Left lung (tissue), 14 donors: ENCODE measurements at places on chromosomes 6 and 20. TPM values are rescaled to one million over a fixed set of nuclear protein-coding genes. Genes with fewer than 3 reads are reported as not detected.

DNA sequence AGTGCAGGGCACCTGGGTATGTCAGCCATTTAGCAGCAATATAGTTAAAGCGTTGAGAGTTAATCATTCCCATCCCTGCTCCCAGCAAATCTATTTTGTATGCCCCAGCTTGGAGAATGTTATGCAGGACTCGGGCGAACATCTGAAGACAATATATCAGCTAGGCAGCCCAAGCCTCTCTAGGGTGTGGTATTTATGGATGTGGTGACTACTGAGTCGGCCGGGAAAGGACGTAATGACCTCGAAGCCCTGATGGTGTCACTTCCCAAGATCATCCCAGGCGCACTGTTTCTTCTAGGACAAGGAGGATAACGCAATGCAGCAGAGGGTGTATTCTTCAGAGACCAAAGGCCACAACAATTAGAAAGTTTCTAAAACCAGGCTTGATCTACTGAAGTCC lies 63.6 kb upstream of the FAM184A start:
- H3K4me1 ChIP-seq = peaks cover 42% of the 10 kb centered on the region
- no peak overlapping the region for H3K27ac ChIP-seq

Gene PDYN
- total RNA-seq = not detected

DNA sequence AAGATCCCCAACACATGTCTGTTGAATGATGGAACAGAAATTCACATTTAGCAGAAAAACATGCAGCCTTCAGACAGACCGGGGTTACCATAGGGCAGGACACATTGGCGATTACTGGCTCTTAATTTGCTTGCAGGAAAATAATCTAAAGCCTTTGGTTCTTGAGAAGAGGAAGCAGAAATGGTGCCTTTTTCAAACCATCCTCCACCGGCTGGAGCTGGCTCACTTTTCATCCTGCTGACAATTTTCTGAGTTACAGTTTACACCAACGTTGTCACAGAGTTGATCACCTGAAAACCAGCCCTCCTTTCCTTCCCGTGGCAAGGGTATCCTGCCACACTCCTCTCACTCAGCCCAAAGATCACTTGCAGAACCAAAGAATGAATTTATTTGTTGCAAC lies 32.6 kb downstream of the SF3B5 start:
- no peak overlapping the region for H3K4me3 ChIP-seq
- H3K27me3 ChIP-seq = peaks cover 20% of the 10 kb centered on the region
- no peaks in the 10 kb centered on the region for H3K36me3 ChIP-seq
- no peak for DNase-seq
- peaks cover 19% of the 10 kb centered on the region for H3K4me1 ChIP-seq

DNA sequence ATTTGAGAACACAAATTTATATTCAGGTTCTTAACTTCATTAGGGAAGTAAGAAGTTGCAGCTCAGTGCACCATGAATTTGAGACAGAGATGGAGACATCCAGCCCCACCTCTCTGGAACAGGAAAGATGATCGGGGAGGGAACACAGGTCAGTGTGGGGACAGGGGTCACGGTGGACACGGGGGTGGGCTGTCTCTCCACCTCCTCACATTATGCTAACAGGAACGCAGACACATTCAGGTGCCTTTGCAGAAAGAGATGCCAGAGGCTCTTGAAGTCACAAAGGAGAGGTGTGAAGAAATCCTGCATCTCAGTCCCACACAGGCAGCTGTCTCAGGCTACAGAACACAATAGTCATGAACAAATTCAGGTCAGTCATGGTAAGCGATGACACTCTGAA lies 3.1 kb downstream of the HLA-C start:
- H3K27me3 ChIP-seq = no peaks in the 10 kb centered on the region
- peak overlapping the region; percentile 100 for H3K4me3 ChIP-seq
- no peaks in the 10 kb centered on the region for H3K4me1 ChIP-seq
- H3K27ac ChIP-seq = no peak overlapping the region

Gene RIMS4
- 0.47 TPM for total RNA-seq

DNA sequence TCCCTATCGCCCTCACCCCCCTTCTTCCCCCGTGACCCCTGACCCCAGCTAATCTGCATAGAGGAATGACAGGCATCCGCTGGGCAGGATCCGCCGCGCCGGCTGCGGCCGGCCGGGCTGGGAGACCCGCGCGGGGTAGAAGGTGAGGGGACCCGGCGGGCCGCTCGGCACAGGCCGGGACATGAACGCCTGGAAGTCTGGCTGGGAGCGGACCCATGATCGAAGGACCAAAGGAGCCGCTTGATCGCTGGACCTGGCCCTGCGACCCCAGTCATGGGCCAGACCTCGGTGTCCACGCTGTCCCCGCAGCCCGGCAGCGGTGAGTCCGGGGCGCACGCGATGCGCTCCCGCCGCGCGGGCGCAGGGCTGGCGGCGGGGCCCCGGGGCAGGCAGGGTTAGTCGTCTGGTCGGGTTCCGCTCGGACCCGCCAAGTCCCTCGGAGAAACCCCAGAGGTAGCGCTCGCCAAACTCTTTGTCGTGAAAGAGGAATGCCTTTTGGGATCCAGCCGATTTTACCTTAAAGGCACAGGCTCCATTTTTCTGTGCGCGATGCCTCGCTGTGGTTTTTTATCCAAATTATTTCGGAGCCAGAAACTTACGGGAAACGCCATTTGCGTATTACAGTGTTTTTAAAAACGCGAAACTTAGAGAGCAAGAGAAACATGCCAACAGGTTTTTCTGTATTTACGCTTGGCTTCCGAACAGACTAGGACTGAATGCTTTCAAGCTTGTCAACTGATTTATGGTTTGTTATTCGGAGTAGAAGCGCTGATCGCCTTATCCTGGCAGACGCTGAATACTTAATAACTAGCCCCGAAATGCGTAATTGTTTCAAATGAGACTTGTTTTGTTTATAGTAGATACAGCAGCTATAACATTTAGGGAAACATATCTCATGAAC lies at the start of gene PHACTR2:
PHACTR2 (plus strand) TSS at position 75 of the 901 bp plus-strand sequence; CDS start at position 274, 199 bp downstream.
- H3K27me3 ChIP-seq = no peaks in the 10 kb centered on the region
- DNase-seq = peak; percentile 77
- H3K27ac ChIP-seq = peak within 1 kb of the TSS; percentile 95
- no peaks in the 10 kb centered on the region for H3K36me3 ChIP-seq
- H3K4me3 ChIP-seq = peak within 1 kb of the TSS; percentile 85

GRCh38 chr6:159963111-159963510 lies 5.8 kb upstream of the IGF2R start:
- no peak overlapping the region for H3K27ac ChIP-seq
- no peaks in the 10 kb centered on the region for H3K4me1 ChIP-seq
- H3K36me3 ChIP-seq = no peaks in the 10 kb centered on the region
- DNase-seq = no peak
- no peak overlapping the region for H3K4me3 ChIP-seq

- peak; percentile 19 for DNase-seq
- H3K4me1 ChIP-seq = no peaks in the 10 kb centered on the region
- H3K27me3 ChIP-seq = peaks cover 84% of the 10 kb centered on the region
These were observed 80.0 kb upstream of the EYA2 start for GRCh38 chr20:46814366-46815232.

- H3K27me3 ChIP-seq = no peaks in the 10 kb centered on the region
- no peak overlapping the region for H3K4me3 ChIP-seq
- H3K27ac ChIP-seq = no peak overlapping the region
- DNase-seq = no peak
- no peaks in the 10 kb centered on the region for H3K4me1 ChIP-seq
These were observed 131.6 kb upstream of the ID4 start for GRCh38 chr6:19705606-19706005.

GRCh38 chr6:30876039-30876730 lies 8.1 kb upstream of the DDR1 start:
- H3K36me3 ChIP-seq = no peaks in the 10 kb centered on the region
- H3K27me3 ChIP-seq = no peaks in the 10 kb centered on the region
- no peak overlapping the region for H3K4me3 ChIP-seq
- DNase-seq = no peak
- no peak overlapping the region for H3K27ac ChIP-seq
- H3K4me1 ChIP-seq = peaks cover 9% of the 10 kb centered on the region

DNA sequence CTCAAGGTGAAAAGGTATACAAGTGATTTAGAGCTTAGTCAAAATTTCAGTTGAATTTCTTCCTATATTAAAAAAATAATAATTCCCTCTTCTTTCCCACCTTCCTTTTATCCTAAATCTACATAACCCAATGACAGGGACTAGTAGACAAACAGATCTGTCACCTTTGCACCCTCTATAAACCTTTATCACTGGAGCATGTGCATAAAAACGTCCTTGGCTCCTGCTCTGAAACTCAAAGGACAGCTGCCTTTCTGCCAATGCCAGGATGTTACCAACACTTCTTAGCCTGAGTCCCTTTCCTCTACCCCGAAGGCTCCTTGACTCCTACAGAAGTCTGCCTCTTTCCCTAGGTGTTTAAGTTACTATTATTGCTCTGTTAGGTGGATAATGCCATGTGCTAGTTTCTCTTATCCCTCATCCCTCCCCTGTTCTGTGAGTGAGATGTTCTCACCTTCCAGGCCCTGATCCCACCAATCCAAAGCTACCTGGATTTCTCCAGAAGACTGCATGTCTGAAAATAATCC lies 4.3 kb downstream of the CLVS2 start:
- H3K4me3 ChIP-seq = no peak overlapping the region
- H3K27me3 ChIP-seq = peaks cover 29% of the 10 kb centered on the region
- no peak for DNase-seq
- no peaks in the 10 kb centered on the region for H3K4me1 ChIP-seq
- H3K27ac ChIP-seq = no peak overlapping the region
- no peaks in the 10 kb centered on the region for H3K36me3 ChIP-seq

DNA sequence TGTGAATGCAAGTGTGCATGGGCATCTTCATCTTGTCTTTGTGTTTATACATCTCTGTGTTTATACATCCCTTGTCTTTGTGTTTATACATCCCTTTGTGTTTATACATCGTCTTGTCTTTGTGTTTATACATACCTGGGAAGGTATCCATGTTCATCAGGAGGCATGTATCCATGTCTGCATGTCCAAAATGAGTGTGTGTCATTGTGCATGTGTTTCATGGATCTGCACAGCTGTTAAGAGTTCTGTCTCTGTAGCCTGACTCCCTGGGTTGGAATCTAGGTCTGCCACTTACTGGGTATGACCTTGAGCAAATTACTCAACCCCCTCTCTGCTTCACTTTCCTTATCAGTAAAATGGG lies 50.1 kb upstream of the SIRPA start:
- peak overlapping the region; percentile 63 for H3K27ac ChIP-seq
- DNase-seq = no peak
- H3K4me3 ChIP-seq = no peak overlapping the region
- no peaks in the 10 kb centered on the region for H3K4me1 ChIP-seq
- H3K36me3 ChIP-seq = no peaks in the 10 kb centered on the region

- H3K36me3 ChIP-seq = no peaks in the 10 kb centered on the region
- DNase-seq = no peak
- no peak overlapping the region for H3K27ac ChIP-seq
- no peaks in the 10 kb centered on the region for H3K27me3 ChIP-seq
- no peak overlapping the region for H3K4me3 ChIP-seq
These were observed 24.5 kb downstream of the JARID2 start for GRCh38 chr6:15270402-15270801.

- H3K4me3 ChIP-seq = no peak overlapping the region
- H3K4me1 ChIP-seq = no peaks in the 10 kb centered on the region
- no peaks in the 10 kb centered on the region for H3K27me3 ChIP-seq
- no peak overlapping the region for H3K27ac ChIP-seq
These were observed 186.7 kb downstream of the RPS12 start for GRCh38 chr6:133001040-133001565.

DNA sequence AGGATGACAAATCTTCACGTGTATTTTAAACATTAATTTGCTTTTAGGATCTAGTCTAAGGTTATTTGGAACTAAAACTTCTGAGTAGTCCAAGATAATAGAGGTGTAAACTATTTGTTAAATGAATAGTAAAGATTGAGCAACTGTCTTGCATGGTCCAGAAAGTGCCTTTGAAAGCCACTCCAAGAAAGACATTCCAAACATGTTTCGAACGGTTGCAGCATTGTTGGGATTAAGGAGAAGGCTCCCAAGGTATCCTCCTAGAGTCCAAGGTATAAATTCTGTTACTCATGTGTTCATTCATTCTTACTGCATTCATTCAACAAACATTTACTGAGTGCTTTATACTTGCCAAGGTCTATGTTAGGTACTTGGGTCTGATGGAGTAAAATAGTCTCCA lies 28.8 kb upstream of the MYLK2 start:
- H3K27ac ChIP-seq = no peak overlapping the region
- DNase-seq = no peak
- H3K27me3 ChIP-seq = no peaks in the 10 kb centered on the region
- no peak overlapping the region for H3K4me3 ChIP-seq
- H3K36me3 ChIP-seq = no peaks in the 10 kb centered on the region

GRCh38 chr6:142074516-142074915 lies 58.2 kb upstream of the GJE1 start:
- no peaks in the 10 kb centered on the region for H3K36me3 ChIP-seq
- no peak for DNase-seq
- H3K27ac ChIP-seq = no peak overlapping the region
- no peak overlapping the region for H3K4me3 ChIP-seq
- no peaks in the 10 kb centered on the region for H3K4me1 ChIP-seq

GRCh38 chr20:58150772-58151171 lies 77.7 kb downstream of the ANKRD60 start:
- no peaks in the 10 kb centered on the region for H3K36me3 ChIP-seq
- H3K4me1 ChIP-seq = no peaks in the 10 kb centered on the region
- H3K4me3 ChIP-seq = no peak overlapping the region

DNA sequence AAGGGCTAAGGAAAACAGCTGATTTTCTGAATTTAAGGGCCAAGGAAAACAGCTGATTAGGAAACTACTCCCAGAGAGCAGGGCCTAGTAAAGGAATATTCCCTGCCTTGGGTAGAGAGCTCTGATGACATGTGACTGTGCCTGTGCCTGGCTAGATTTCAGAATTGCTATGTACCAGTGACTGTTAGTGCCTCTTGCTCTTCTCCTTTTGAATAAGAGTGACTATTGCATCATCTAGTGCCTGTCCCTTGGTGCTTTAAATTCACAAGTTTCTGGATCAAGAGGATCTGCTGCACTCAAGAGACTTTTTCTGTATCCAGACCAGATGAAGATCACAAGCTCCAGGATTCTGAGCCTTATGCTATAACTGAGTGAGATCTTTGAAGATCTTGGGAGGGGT lies 332.9 kb downstream of the KIF16B start:
- DNase-seq = no peak
- no peaks in the 10 kb centered on the region for H3K27me3 ChIP-seq
- H3K27ac ChIP-seq = no peak overlapping the region
- no peaks in the 10 kb centered on the region for H3K4me1 ChIP-seq
- no peaks in the 10 kb centered on the region for H3K36me3 ChIP-seq

DNA sequence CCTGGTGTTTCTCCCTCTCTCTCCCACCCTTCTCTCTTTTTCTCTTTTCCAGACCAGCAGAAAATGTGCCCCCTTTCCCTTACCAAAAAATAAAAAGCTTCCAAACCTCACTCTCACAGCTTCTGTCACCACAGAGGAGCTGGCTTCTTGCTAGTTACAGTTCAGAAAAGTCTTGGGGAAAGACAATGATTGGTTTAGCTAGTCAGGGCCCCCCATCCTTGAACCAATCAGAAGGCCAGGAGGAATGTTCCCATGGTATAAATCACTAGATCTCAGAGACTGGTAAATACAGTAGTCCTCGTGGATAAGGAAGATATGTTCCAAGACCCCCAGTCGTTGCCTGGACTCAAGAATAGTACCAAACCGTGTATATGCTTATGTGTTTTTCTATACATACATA lies 231.1 kb upstream of the TAB2 start:
- peaks cover 5% of the 10 kb centered on the region for H3K4me1 ChIP-seq
- H3K36me3 ChIP-seq = no peaks in the 10 kb centered on the region

Gene CAPN11
- 0.23 TPM for total RNA-seq

Gene DNAAF9
- 20.3 TPM for total RNA-seq
